ENCODE measurements at places on chromosomes 7 and 10.

DNA sequence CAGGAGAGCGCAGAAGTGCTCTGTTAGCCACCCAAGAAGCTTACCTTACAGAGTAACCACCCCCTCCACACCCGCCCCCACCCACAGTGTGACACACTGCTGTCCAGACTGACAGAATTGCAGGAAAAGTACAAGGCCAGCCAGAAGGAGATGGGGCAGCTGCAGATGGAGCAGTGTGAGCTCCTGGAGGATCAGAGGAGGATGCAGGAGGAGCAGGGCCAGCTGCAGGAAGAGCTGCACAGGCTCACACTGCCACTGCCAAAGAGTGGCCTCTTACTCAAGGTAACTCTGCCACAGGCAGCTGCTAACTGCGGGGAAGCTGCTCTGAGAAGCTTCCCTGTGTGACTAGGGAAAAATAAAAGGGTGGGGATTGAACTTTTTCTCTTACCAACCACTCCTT is 17.6 kb downstream of the CCDC136 start:
- DNase-seq: no peak

DNA sequence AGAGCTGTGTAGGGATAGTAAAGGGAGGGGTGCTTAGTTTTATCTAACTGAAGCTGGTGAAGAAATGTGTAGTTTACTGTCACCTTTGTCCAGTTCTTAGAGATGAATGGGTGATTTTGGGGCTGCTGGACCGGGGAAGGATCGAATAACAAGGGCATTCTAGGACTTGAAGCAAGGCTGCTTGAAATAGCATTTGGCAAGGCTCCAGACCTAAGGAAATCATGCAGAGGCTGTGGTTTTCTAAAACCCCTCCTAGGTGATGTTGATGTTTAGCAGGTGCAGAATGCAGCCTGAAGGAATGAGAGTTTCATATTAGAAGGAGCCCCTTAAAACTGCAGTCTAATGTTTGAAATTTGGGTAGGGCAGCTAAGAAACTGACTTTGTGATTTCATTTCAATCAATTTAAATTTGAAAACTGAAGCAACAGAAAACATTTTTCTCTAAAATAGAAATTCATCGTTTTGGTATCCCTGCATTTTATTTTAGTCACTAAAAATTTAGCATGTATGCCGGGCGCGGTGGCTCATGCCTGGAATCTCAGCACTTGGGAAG is 68.5 kb downstream of the TET1 start:
- no peak for DNase-seq

- DNase-seq: no peak
These were observed 156.2 kb downstream of the GRID1 start for GRCh38 chr10:86210416-86210815.

- DNase-seq: no peak
These were observed 2.7 kb downstream of the ANKRD16 start for GRCh38 chr10:5887029-5887428.

DNA sequence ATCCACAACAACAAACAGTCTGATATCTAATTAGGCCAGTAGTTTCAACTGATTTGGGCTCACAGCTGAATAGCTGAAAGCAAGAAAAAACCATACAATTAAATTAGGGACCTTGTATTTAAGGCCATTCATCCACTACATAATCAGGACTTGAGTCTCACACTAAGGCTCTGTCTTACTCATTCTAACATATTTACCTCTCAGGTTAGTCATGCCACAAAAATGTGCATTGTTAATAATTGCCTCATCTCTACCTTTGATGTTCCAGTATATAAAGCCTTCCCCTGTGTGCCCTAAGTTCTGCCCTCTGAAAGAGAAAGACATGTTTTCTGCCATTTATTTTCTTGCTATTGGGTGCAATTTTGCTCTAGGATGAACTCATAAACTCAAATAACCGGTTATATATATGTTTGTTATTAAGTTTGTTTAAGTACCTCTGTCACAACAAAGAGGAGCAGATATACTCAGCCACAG is 5.3 kb upstream of the C1GALT1 start:
- DNase-seq: peak; percentile 94

GRCh38 chr7:47962262-47962661 is 14.0 kb upstream of the PKD1L1 start:
- no peak for DNase-seq

DNA sequence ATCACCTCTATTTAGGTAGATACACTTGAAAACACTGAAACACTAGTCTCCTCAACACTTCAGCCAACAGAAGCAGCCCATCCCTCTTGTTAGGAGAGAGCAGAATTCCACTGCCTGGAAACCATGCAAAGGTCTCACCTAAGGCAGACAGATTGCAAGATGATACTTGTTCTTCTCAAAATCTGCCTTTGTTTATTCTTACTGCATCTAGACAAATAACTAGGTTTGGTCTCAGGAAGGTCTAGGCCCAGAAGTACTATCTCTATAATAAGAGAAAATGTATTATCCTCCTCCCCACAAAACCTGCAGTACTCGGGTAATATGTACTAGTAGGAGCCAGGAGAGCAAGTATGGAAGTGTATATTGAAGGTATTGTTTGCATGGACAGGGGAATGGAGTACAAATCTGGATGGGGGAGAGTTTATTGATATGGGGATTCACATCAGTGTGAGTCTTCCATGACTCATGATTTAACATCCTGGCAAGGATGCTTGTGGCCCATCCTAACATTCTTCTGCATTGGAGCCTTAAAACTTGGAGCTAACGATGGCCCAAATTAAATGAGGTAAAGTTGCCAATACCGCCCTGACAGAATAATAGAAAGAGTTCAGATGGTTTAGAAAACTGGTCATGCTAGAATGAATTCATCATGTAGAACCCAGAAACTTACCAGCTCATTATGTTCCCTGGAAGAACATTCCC is 109.2 kb downstream of the EPC1 start:
- no peak for DNase-seq

- no peak for DNase-seq
These were observed 105.8 kb upstream of the KLF6 start for GRCh38 chr10:3890602-3891352.

DNA sequence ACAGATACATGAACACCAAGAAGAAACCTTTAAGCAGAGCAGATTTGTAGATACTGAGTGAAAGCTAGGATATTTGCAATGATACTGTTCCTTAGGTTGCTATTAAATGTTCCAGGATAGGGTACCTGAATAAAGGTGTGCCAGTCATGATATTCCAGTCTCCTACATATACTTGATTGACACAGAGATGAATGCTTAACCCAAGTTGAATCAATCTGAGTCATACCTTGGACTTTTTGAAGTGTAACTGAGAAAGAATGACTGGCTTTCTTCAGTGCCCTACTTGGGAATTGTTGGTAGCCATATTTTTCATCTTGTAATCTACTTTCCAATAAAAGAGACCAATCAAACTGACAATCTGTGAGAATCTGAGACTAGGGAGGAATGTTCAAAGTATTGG is 805.7 kb upstream of the GHITM start:
- no peak for DNase-seq

- DNase-seq: no peak
These were observed 808.5 kb upstream of the CELF2 start for GRCh38 chr10:10209167-10209566.

GRCh38 chr10:121469797-121470606 is 128.2 kb downstream of the FGFR2 start:
- no peak for DNase-seq

GRCh38 chr10:33704214-33704830 is 369.9 kb upstream of the NRP1 start:
- DNase-seq: no peak

DNA sequence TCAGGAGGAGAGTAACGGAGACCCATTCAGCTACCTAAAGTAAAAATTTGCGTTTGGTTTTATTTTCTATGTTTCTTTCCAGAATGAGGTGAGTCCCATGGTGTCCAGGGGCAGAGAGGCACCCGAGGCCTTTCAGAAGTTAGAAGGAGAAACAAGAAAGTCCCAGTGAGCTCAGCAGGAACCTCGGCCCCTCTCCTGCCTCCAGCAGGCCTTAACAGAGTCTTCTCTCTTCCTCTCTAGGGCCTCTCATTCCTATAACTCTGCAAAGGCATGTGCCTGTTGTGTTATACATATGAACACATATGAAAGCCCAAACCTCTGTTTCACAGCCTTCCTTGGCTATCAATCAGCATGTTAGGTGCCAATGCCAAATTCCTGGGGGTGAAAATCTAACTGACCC is 20.8 kb upstream of the IKZF1 start:
- DNase-seq: no peak

GRCh38 chr7:98568891-98569290 is 48.2 kb upstream of the NPTX2 start:
- DNase-seq: no peak

- DNase-seq: no peak
These were observed at the start of gene HMX3 for GRCh38 chr10:123135415-123136141. Gene HMX3 (plus strand): TSS chr10:123135970. CDS start chr10:123136051, 81 bp downstream.

GRCh38 chr7:138396251-138397070 is 63.6 kb upstream of the TRIM24 start:
- no peak for DNase-seq

- DNase-seq: no peak
These were observed 4.6 kb downstream of the MGAM start for GRCh38 chr7:142000244-142000643.

DNA sequence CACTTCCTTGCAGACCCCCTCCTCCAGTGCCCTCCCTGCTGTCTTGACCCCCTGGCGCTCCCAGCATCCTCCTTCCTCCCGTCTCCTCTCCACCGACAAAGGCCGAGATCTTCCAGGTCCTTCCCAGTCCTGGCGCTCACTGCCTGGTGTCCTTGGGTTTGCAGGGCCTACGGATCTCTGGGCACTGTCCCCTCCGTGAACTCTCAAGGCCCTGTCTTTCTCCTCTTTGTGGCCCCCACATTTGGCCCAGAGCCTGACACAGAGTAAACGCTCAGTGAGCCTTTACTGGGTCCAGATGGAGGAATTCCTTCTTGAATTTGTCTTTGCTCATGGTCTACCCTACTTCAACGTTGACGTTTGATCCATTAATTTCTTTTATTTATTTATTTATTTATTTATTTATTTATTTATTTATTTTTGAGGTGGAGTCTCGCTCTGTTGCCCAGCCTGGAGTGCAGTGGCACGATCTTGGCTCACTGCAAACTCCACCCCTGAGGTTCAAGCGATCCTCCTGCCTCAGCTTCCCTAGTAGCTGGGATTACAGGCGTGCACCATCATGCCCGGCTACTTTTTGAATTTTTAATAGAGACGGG is 29.7 kb downstream of the TMEM270 start:
- no peak for DNase-seq

GRCh38 chr10:49419005-49419404 is 23.1 kb upstream of the DRGX start:
- peak; percentile 75 for DNase-seq

- DNase-seq: no peak
These were observed 49.8 kb downstream of the KLF6 start for GRCh38 chr10:3735175-3735574.

GRCh38 chr7:42180806-42181205 is 56.2 kb downstream of the GLI3 start:
- DNase-seq: no peak

DNA sequence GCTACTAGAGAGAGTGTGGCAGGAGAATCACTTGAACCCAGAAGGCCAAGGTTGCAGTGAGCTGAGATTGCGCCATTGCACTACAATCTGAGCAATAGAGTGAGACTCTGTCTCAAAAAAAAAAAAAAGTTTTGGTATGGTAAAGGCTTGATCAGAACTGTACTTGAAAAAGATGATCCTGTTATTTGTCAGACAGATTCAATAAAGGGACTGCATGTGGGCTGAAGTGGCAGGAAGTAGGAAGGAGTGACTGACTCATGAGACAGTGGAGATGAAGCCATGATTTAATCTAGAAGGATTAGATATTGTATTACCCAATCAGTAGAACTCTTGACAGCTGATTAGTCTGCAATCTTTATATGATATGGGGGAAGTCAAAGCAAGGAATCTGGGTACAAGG is 2.7 kb upstream of the TMEM254 start:
- DNase-seq: no peak

DNA sequence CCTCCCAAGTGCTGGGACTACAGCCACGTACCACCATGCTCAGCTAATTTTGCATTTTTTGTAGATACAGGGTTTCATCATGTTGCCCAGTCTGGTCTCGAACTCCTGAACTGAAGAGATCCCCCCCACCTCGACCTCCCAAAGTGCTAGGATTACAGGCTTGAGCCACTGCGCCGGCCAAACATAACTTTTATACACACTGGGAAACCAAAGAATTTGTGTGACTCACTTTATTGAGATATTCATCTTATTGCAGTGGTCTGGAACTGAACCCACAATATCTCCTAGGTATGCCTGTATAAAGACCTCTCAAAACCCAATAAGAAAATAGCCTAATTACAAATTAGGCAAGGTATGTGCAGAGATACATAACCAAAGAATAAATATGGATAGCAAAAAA is 182.6 kb upstream of the FEZF1 start:
- DNase-seq: no peak

GRCh38 chr10:112280205-112280921 is 2.8 kb upstream of the TECTB start:
- DNase-seq: no peak

DNA sequence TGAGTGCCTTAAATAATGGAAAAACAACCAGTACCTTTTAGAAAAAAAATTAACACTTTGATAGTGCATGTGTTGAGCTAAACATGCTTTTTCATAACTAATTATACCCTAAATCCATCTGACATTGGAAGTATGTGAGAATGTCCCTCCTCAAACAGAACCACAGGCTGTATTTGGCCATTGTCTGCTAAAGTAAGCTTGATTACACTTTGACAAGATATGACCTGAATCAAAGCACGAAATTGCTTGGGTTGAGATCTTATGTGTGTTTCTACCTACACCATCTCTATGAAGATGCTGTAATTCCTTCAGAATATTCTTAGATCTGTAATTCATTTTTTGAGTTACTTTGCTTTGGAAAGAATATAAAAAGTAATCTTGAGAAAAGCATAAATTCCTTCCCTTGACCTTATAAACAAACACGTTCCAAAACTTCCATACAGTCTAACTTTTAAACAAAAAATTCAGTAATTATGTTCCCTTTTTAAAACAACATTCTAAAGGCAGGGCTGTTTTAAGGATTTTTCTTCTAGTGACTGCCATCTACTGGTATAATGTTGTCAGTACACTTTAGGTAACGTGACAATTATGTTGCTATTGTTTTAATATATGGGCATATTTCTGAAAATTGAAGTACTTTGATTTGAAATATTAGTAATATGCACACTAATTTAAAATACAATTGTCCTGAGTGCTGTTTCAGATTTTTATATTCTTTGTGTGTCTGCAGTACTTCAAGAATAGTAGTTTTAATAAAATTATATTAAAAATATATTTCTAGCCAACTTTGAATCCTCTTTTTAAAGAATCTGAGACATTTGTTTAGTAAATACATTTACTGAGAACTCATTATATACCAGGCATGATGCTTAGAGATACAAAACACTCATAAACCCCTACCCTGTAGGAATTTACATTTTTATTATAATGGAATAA is 20.9 kb downstream of the CD36 start:
- DNase-seq: peak; percentile 31

- DNase-seq: no peak
These were observed 35.5 kb downstream of the CTBP2 start for GRCh38 chr10:125124907-125125306.

GRCh38 chr10:112227331-112227987 is 43.9 kb upstream of the GPAM start:
- DNase-seq: no peak

Measured in HCT116 (cell line).